Activated CD4-positive, alpha-beta T cell treated with anti-CD3 and anti-CD28 coated beads, Interleukin-2, amount 10 ng/mL, durations not matched to agents 7 days and 5 days (primary cell): ENCODE measurements at places on chromosomes 2 and 18. TPM values are rescaled to one million over a fixed set of nuclear protein-coding genes. Genes with fewer than 3 reads are reported as not detected.

Gene NMUR1
- 0.60 TPM for total RNA-seq

Gene NRP2
- 7.1 TPM for total RNA-seq

Gene WDR12
- 44.2 TPM for total RNA-seq

Gene OSBPL6
- 0.35 TPM for total RNA-seq

GRCh38 chr2:54666131-54666633 is 57.3 kb upstream of the EML6 start:
- DNase-seq = no peak

DNA sequence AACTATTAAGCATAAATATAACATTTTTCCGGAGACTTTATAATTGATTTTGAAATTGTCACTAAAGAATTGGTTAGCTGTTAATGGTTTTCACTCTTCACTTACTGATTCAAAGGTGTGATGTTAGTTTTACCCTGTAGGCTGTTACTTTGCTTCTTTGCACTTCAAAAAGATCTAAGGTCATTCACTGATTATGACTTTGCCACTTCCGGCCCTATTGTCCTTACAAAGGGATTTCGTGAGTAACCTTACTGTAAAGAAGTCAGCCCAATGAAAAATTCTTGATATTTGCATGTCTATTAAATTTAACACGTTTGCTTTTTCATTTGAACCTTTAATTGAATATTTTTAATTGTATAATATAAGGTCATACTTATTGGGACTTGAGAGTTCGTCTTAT is 61.4 kb downstream of the GREB1L start:
- DNase-seq = no peak

DNA sequence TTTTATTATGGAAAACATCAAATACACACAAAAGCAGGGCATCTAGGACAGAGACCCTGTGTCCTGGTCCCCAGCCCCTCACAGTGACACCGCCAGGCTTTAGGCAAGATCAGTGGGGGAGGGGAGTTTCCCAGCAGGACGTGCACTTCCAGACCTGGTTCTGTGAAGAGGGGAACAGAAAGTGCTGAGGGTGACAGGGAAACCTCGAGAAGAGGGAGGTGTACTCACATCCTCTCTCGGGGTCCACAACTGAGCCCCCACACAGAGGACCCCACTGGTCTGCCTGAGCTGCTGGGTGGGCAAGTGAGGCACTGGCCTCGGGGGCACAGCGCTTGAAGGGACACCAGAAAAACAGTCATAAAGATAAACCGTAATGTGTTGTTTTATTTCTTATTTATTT is 4.4 kb upstream of the GPR35 start:
- no peak for DNase-seq

- DNase-seq = no peak
Measured at GRCh38 chr18:59733421-59733820, 36.2 kb upstream of the CCBE1 start.

DNA sequence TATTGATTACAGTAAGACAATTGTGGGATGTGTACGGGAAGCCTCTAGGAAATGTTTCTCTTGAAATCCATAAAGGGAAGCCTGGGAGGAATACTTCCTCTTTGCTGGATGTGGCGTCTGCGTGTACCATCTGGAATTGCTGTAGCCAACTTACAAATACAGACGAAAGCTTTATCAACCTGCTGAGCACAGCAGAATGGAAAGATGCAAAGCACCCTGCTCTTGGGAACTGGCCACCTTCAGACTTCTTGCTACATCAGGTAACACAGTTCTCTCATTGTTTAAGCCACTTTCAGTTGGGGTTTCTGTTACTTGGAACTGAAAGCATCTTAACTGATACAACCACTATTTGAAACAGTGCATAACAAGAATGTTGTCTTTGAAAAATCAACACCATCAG is 213.8 kb downstream of the HRH4 start:
- DNase-seq = no peak

- DNase-seq = no peak
Measured at GRCh38 chr2:120587279-120587996, 148.2 kb upstream of the GLI2 start.

- DNase-seq = no peak
Measured at GRCh38 chr2:50431958-50432650, 599.8 kb downstream of the NRXN1 start.

DNA sequence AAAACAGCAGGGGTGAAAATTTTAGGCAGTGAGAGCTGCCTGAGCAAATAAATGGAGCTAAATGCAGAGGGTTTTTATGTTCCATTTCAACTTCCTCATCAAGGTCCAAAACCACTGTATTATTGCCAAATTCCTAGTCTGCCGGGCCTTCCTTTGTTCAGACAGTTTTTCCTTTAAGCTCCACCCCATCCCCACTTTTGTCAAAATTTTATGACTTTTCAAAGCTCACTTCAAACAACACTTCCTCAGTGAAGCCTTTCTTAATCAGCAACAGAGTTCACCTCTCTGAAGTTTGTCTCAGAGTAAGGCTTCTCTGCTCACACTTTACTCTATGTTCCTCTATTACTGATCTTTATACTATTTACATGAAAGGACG is 81.3 kb downstream of the CERKL start:
- no peak for DNase-seq

GRCh38 chr2:3434654-3435053 is 55.2 kb downstream of the TRAPPC12 start:
- no peak for DNase-seq

GRCh38 chr2:8380566-8380965 is 301.3 kb upstream of the ID2 start:
- no peak for DNase-seq

GRCh38 chr18:41745166-41746049 is 209.6 kb upstream of the PIK3C3 start:
- peak; percentile 7 for DNase-seq
